Adrenal gland (tissue), 19 donors: ENCODE measurements at places on chromosomes 6 and 20.

DNA sequence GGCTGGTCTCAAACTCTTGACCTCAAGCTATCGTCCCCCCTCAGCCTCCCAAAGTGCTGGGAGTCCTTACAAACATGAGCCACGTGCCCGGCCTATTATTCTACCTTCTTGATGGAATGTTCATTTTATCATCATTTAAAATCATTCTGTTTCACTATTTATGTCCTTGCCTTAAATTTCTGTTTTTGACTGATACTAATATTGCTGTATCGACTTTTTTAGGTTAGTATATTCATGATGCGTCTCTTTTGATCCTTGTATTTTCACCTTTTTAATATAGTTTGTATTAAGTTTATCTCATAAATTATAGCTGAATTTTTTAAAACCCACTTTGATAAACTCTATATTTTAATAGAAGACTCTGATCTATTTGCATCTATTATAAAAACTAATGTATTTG, 98.4 kb upstream of the STXBP5 start:
- H3K36me3 ChIP-seq = no peaks in the 10 kb centered on the region
- H3K27me3 ChIP-seq = no peaks in the 10 kb centered on the region
- H3K4me1 ChIP-seq = no peaks in the 10 kb centered on the region

- no peak overlapping the region for H3K4me3 ChIP-seq
- H3K27ac ChIP-seq = no peak overlapping the region
- DNase-seq = no peak
- peaks cover 39% of the 10 kb centered on the region for H3K4me1 ChIP-seq
- H3K36me3 ChIP-seq = no peaks in the 10 kb centered on the region
Observed at GRCh38 chr6:125166711-125167110, 13.1 kb downstream of the TPD52L1 start.

GRCh38 chr6:163543321-163543720, 128.8 kb downstream of the QKI start:
- no peaks in the 10 kb centered on the region for H3K36me3 ChIP-seq
- no peak for DNase-seq
- no peak overlapping the region for H3K27ac ChIP-seq
- H3K4me1 ChIP-seq = peaks cover 26% of the 10 kb centered on the region

GRCh38 chr20:6703047-6703446, 64.4 kb upstream of the BMP2 start:
- H3K4me3 ChIP-seq = no peak overlapping the region
- DNase-seq = no peak
- no peaks in the 10 kb centered on the region for H3K27me3 ChIP-seq
- H3K36me3 ChIP-seq = no peaks in the 10 kb centered on the region
- H3K4me1 ChIP-seq = peaks cover 7% of the 10 kb centered on the region
- no peak overlapping the region for H3K27ac ChIP-seq

DNA sequence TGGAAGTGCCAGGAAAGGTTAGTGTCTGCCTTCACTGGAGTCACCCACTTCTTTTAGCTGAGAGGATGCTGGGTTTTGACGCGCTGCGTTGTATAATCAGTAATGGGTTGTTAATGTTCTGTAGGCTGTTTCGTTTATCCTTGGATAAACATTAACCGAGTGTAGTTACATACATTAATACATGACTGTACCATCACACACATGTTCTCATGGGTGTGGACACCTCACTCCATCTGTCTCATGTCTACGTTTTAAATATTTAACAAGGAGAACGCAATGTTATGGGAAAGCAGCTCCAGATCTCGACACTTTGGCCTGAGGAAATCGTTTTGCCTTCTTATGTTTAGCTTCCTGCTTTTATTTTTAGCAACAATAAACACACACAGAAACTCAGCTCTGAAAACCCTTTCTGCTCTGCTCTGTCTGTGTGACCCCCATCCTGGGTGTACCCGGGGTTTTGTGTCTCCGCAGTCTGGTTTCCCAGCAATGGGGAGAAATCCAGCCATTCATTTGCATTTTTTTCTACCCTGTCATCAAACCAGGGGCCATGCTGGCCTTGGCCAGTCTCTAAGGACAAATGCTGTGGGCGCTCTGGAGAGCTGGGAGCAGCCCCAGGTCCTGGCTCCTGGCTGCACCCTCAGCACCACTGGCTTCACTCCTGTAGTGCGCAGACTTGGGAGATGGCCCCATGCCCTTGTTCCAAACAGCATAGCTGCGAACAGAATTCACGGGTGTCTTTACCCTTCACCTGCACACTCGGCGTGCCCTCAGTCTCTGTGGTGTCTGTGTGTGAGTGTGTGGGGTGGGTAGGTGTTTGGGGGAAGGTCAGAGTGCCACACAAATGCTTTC, 110.8 kb downstream of the ERMARD start:
- H3K4me3 ChIP-seq = no peak overlapping the region
- H3K36me3 ChIP-seq = no peaks in the 10 kb centered on the region
- no peak for DNase-seq
- H3K27me3 ChIP-seq = no peaks in the 10 kb centered on the region
- no peaks in the 10 kb centered on the region for H3K4me1 ChIP-seq
- H3K27ac ChIP-seq = no peak overlapping the region

- H3K36me3 ChIP-seq = no peaks in the 10 kb centered on the region
- no peak overlapping the region for H3K4me3 ChIP-seq
- no peak overlapping the region for H3K27ac ChIP-seq
- DNase-seq = no peak
- H3K27me3 ChIP-seq = no peaks in the 10 kb centered on the region
Observed at GRCh38 chr6:73878403-73878802, 182.4 kb downstream of the CD109 start.

DNA sequence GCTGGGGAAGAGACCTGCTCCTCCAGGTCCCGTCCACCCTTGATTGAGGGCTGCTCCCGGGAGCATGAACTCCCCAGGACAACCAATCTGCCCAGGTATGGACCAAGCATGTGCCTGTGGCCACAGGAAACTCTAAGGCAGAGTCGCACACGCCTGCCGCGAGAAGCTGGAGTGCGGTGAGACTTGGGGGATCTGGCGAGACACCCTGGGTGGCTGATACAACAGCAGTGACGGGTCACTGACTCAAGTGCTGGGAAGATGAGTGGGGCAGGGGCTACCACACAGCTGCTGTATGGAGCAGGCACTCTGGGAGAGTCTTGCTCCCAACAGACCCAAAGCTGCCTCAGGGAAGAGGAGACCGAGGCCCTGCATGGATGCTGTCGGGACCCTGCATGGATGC, 40.1 kb downstream of the BFSP1 start:
- no peaks in the 10 kb centered on the region for H3K4me1 ChIP-seq
- no peaks in the 10 kb centered on the region for H3K36me3 ChIP-seq
- no peaks in the 10 kb centered on the region for H3K27me3 ChIP-seq
- no peak for DNase-seq
- H3K4me3 ChIP-seq = no peak overlapping the region

- no peaks in the 10 kb centered on the region for H3K27me3 ChIP-seq
- H3K4me1 ChIP-seq = peaks cover 10% of the 10 kb centered on the region
- H3K36me3 ChIP-seq = no peaks in the 10 kb centered on the region
Observed at GRCh38 chr6:29980511-29980910, 38.2 kb downstream of the HLA-A start.
